ENCODE measurements at places on chromosomes 12 and 14. TPM values are rescaled to one million over a fixed set of nuclear protein-coding genes. Genes with fewer than 3 reads are reported as not detected.

DNA sequence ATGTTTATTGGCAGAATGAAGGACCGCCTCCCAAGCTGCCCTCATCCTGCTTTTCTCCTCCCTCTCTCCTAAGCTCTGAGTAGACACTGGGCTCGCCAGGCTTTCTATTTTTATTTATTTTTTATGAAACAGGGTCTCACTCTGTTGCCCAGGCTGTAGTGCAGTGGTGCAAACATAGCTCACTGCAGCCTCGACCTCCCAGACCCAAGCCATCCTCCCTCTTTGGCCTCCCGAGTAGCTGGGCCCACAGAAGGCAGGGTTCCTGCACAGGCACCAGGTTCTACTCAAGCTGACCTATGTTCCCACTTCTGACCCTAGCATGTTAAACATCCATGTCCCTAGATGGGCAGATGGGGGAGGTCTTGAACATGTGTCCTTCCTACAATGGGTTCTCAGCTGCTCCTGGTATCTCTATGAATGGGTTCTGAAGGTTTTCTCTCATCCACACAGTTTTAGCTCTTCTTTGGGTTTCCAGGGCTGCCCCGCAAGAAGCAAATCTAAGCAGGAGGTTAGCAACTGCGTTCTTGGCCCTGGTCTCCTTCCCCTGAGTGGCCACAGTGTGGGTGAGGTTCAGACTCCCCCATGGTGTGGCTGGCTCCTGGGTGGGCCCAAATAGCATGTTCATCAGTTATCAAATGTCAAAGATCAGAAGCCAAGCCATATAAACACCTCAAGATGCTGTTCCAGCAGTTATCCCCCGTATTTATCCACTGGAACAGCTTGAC lies 167.3 kb downstream of the ZFP36L1 start:
- no peak for DNase-seq

GRCh38 chr14:22898302-22899090 lies 15.5 kb downstream of the REM2 start:
- DNase-seq = no peak

DNA sequence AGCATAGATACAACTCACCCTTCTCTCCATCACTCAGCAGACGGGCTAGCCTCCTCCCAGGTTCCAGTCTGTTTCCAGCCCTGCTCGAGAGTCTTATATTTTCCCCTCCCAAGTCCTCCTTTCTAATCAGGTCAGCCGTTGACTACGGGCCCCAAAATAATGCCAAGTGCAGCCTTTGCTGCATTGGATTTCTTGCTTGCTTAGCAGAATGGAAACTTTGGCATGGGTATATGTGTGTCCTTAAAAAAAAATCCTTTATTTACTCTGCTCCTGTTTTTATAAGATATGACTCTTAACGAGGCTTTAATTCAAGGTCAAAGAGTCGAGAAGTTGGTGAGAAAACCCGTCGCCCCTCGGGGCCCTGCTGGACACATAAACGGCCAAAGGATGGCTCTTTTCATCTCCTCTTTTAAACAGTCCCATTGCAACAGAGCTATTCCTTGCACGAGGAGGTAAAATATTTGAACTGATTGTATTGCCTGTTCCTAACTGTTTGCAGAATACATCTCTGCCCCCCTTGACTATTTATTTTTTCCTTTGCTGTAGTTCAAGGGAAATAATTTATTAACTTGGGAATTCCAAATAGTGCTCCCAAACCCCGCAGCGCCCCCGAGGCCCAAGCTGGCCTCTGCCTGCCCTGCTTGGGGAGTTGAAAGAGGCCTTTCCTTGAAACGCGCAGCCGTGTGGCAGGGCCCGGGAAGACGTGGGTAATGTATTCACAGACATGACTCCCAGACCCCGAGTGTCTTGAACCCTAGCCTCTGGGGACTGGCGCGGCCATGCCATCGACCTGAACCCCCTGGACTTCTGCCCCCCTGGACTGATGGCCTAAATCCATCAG lies 156.5 kb upstream of the MYL2 start:
- DNase-seq = no peak

DNA sequence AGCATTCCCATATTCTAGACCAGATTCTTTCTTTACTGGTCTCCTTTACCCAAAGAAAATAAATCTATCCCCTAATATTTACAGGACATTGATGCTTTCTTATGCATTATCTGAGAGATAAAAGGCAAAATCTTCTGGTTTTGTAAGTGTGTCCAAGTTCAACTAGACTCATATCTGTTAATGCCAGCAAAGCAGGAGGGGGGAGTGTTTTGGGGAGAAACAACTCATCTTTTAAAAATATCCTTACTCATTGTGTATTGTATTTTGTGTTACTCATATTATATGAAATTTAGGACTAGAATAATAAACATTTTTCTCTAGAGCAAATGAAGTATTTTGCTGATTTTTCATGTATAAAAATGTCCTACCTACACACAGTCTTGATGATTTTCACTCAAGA lies 54.8 kb downstream of the SAMD4A start:
- DNase-seq = no peak

DNA sequence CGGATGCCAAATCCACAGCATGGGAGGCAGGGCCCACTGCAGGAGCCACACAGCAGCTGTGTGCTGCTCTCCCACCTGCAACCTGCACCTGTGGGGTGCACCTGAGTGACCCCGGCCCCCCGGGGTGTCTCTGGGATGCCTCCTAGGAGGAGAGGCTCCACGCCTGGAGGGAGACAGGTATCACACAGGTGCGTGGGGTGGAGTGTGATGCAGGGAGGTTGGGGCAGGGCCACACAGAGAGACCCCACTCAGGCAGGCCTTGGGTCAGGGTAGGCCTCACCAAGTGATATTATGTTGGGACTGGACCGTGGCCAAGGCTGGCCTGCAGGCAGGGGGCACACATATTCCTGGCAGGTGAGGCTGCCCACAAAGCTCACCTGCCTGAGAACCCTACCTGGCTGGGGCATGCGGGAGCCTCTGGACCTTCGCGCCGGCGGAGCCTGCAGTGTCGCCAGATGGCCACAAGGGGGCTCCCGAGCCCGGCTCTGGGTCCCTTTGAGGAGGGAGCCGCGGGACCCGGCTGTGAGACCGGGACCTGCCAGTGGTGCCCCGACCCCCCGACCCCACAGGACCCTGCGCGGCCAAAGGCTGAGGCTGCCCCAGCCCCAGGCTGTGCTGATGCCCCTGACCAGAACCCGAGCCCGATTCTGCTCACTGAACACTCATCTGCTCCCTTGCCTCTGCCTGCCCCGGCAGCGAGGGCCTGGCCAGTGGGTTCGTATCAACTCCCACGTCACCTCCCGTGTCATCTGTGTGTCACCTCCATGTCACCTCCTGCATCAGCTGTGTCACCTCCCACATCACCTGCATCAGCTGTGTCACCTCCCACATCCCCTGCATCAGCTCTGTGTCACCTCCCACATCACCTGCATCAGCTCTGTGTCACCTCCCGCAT lies 11.4 kb downstream of the TMEM121 start:
- no peak for DNase-seq

GRCh38 chr14:36028218-36028617 lies 148.3 kb downstream of the PTCSC3 start:
- no peak for DNase-seq

DNA sequence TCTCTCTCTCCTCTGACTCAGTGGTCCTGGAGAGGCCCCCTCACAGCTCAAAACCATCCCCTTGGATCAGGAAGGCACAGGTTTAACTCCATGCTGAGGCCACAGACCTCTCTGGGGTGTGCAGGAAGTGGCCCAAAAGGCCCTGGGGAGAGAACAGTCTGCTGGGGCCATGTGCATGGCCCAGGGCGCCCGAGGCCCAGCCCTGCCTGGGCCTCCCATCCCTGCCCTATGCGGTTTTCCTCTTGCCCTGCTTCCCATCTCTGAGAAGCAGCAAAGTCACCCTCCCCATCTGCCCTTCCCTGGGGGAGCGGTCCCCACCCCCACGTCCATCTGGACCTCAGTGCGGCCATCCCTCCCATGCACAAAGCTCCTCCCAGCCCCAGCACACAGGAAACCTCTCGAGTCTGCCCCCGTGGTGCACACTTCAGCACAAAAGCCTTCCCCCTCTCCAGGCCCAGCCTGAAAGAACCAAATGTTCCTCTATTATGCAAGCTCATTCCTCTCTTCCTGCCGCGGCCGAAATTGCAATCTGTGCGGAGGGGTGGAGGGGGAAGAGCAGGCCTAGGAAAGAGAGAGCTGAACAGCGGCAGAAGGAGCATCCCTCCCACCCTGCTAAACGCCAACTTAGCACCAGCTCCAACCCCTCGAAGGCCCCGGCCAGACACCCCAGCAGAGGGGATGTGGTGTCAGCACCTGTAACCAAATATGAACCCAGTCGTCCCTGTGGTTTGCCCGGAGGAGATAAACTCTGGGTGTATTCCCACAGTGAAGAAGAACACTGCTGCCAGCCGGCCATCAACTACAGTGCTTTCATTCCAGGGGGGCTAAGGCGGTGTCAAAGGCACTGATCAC lies 108.5 kb downstream of the SCARB1 start:
- DNase-seq = no peak

- no peak for DNase-seq
Measured at GRCh38 chr12:97194546-97194945, 268.1 kb upstream of the RMST start.

DNA sequence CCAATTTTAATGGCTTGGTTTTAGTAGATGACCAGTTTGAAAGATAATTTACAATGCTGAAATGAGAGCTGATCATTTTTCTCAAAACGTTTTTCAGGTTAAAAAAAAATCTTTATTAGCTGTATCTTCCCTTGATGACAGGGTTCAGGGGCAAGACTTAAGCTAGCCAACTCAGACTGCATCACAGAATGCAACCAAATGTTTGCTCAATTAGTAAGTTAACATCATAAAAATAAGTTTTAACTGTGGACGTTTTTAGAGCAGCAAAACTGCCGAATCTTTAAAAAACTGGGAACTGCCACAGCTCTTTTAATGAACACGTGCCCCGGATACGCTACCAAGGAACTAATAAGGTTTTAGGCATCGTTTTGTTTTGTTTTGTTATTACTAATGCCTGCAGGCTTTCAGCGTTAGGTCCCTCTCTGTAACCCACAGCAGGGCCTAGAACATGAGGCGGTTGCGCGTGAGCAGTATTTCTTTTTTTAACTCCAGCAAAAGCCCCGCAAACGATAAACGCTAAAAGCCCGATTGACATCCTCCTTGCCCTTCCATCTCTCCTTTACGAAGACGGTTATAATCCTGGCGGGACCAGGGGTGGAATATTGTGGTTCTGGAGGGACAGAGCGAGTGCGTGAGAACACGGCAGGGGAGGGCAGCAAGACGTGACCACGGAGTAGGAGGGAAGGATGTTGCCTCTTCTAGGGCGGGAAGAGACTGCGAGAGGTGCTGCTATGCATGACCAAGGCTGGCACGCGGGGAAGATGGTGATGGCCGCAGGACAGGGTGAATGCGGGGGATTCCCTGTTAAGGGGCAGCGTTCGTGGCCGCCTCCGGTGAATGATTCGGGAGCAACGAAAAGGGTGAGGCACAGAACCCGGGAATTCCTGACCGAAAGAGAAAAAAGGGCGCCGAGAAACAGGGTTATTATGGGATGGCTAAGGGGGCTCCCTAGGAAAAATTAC lies 652 bp downstream of the SUPT16H start:
- peak; percentile 62 for DNase-seq

DNA sequence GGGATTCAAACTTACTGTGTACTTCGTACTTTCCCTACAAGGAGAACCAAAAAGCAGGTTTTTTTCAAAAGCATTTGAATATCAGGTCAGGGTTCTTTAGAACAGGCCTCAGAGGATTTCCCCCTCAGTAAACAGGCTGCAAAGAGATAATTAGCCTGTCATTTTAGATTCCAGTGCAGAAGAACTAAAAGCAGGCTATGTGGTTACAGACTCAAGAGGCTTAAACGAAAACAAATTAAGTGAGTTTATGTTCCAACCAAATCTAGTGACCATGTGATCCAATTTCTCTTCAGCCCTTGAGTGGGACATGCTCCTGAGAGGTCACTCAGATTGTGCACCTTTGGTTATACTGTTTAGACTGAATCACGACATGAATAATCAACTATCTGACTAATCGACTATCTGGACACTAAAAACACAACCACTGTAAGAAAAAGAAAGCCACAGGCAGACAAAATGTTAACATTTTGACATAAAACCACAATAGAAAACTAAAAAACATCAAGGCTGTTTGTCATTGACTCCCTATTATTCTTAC lies 4.5 kb downstream of the TMED8 start:
- DNase-seq = peak; percentile 2

DNA sequence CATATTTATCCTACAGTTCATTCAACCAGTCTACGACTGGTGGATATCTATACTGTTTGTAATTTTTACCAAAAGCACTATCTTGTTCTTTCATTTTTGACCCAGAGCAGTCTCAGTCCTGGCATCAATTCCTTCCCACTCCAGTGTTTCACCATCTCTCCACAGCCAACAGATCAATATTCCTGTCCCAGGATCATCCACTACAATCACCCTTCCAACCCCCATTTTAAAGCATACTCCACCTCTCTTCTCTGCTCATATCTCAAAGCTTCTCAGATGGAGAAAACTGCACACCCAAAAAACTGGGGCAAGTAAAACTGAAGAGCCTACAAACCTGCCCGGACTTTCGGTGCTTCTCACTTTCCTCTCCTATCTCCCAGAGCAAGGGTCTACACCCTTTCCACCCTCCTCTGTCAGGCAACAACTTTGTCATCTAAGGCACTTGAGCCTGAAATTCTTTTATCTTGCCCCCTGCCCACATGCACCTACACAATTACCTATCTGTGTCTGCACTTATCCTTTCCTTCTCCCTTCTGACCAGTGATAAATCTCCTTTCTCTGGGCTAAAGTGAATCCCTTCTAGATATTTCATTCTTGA lies 4.1 kb upstream of the PIP4K2C start:
- no peak for DNase-seq

- no peak for DNase-seq
Measured at GRCh38 chr12:93751864-93752610, 74.9 kb downstream of the CRADD start.

DNA sequence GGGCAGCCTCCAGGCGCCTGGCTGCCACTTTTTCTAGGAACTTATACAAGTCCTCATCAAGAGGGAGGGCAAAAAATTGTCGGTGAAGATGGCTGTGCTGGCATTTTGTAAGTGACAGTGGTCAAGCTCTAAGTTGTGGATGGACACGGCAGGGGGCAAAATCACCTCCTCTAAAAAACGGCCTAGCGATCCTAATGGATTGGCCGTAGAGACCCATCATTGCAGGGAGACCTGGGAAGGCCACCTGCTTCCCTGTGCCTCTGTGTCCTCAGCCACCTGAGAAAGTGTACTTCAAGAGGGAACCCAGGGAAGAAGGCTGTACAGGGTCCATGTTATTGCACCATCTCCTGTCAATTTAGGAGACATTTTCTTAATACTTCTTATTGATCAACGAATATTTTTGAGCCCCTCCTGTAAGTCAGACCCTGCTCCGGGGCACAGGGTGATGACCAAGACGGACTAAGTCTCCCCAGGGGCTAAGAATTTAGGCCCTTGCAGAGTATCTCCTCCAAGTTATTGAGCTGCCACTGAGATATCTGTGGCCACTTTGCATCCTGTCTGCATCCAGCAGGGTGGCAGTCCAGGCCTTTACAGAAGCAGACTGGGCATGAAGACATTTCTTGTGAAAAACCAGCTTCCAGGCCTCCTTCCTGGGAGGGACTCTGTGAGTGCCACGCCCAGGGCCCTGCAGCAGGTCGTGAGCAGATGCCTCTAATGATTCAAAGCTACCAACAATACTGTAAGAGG lies 40.5 kb downstream of the PSMA6 start:
- DNase-seq = peak; percentile 35

- DNase-seq = no peak
Measured at GRCh38 chr12:121958541-121959240, 40.3 kb downstream of the CFAP251 start.

The SPX gene
- total RNA-seq = 6.4 TPM

The BAG5 gene
- 31.6 TPM for total RNA-seq

Data from Caco-2 (cell line).